ENCODE measurements at places on chromosomes 2 and 18. TPM values are rescaled to one million over a fixed set of nuclear protein-coding genes. Genes with fewer than 3 reads are reported as not detected.

AFF3 gene
- 20.1 TPM for total RNA-seq

EFR3B gene
- total RNA-seq = 1.4 TPM

CAVIN2 gene
- 14.9 TPM for total RNA-seq

BCL2 gene
- 22.9 TPM for total RNA-seq

FOSL2 gene
- total RNA-seq = 188 TPM

SLC9A4 gene
- total RNA-seq = not detected

GDF7 gene
- total RNA-seq = 40.7 TPM

CCDC74A gene
- total RNA-seq = 13.9 TPM

CRYGD gene
- total RNA-seq = not detected

NRP2 gene
- 75.1 TPM for total RNA-seq

TMEM178A gene
- 6.5 TPM for total RNA-seq

MC2R gene
- total RNA-seq = not detected

C2orf80 gene
- not detected for total RNA-seq

SUPT7L gene
- 30.3 TPM for total RNA-seq

MEP1B gene
- total RNA-seq = not detected

STPG4 gene
- total RNA-seq = not detected

LRRC30 gene
- not detected for total RNA-seq

KCNJ3 gene
- 2.8 TPM for total RNA-seq

IL36RN gene
- total RNA-seq = not detected

FAM136A gene
- total RNA-seq = 15.0 TPM

CMPK2 gene
- total RNA-seq = 31.1 TPM
